ENCODE measurements at places on chromosomes 7 and 10.

- DNase-seq = no peak
Observed at GRCh38 chr10:80066809-80067208, 11.7 kb upstream of the TMEM254 start.

- no peak for DNase-seq
Observed at GRCh38 chr7:3000566-3000965, 43.1 kb downstream of the CARD11 start.

DNA sequence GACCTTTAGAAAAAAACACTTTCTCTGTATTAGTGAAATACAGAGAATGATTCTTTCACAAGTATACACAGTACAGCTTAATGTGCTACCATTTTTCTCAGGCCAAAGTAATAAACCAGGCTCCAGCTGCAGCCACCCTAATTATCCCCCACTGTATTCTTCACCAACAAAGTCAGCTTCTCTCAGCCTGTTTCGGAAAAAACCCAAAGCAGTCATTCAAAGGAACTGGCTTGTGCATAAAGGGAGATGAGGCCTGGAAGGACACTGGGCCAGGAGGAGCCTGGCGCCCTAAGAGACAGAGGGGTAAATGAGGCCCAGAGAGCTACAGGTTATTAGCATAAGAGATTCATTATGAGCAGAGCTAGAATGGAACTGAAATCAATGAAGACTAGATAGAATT is 9.2 kb downstream of the USP54 start:
- no peak for DNase-seq

GRCh38 chr7:155878674-155879073 is 66.4 kb upstream of the SHH start:
- no peak for DNase-seq

DNA sequence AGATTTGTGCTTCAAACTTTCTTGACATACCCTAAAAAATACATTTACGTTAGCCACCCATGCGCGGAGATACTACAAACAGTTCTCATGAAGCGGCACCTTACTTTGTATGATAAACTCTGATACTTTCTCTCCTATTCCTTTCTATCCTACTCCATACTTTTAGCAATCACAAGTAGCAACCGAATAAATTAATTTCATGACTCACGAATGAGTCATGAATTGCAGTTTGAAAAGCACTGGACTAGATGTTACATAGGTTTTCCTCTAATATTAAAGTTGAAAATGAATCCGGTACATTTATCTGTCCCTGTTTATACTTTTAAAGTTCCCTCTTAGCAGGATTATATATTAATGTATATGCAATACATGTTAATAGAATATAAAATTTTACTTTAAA is 67.6 kb downstream of the CUBN start:
- no peak for DNase-seq

DNA sequence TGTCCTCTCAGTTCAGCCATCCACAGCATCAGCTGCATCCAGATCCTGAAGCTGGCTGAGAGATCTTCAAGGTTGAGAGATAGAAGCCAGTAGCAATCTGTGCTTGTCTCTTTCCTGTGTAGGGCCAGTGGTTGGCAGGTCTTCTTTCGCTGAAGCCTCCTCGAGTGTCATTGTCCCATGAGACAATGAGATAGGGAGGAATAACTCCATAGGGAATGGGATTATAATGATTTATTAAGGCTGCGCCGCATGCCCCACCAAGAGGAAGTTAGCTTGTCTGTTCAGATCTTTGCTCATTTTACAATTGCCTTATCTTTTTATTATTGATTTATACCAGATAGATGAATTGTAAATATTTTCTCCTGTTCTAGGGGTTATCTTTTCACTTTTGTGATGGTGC is 61.5 kb downstream of the MCMBP start:
- no peak for DNase-seq

DNA sequence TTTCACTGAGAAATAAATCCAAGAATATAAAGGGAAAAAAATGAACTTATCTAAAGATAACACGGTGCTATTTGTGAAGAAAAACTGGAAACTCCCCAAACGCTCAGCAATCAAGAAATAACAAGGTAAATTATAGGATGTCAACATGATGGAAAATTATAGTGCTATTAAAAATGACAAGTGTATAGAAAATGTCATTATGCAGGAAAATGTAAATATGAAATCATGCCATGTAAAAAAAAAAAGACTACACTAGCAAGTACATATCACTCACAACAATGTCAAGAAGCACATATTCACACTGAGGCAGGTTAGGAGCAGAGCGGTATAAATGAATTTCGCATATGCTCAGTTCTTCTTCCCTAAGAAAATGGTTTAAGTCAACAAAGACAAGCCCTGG is 27.7 kb downstream of the KLRG2 start:
- no peak for DNase-seq

DNA sequence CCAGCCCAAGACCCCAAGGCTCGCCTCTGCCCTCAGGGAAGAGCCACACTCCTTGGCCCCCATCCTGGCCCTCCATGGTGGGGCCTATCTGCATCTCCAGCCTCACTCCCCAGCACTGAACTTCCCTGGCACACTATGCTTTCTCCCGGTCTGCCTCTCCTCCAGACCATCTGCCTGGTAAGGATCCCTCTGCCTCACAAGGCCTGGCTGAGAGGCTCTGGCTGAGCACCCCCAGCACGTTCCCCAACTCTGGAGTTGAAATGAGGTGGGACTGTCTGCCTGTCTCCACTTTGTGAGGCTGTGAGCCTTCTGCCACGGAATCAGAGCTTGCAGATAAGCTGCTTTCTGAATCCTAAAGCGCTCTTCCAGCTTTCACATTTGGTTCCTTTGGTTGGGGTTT is 220.7 kb downstream of the TNS3 start:
- no peak for DNase-seq

DNA sequence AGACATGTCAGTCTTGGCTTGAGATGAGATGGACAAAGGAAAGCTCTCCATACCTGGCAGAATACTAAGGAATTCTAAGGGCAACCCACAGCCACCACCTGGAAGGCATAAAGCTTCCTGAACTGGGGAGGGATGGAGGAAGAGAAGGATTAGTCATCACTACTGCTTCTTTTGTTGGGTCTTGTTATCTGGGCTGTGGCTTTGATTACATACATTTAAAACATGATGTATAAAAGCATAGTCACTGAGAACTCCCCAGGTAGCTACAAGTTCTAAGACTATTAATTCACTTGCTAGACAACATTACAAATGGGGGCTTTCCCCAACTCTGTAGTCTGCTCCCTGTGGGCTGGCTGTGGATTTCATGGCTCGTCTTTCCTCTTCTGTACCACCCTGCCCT is 58.2 kb downstream of the RBM33 start:
- no peak for DNase-seq

DNA sequence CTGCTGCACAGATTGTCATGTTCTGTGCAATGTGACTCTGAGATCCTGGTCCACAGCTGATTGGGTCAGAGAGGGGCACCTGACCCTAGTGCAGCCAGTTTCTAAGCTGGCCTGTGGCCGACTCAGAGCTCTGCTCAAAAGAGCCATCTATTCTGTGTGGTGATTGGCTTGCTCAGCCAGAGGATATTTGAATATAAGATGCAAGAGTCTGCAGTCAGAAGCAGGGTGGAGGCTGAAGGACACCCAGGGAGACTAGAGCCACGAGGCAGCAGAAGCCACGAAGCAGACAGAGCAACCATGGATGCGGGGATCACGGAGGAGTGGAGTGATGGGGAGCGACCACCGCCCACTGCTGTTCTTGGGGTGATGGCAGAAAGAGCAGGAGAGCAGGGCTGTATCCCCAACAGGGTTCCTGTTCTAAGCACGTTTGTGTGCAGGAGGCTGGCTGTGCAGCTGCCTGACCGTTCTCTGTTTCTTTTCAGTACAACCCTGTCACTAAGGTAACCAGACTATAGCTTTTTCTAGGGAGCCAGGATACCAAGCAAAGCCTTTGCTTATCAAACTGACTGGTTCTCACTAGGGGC is 19.5 kb upstream of the RHEB start:
- DNase-seq = no peak

- DNase-seq = no peak
Observed at GRCh38 chr7:132518102-132518838, 58.0 kb downstream of the PLXNA4 start.

DNA sequence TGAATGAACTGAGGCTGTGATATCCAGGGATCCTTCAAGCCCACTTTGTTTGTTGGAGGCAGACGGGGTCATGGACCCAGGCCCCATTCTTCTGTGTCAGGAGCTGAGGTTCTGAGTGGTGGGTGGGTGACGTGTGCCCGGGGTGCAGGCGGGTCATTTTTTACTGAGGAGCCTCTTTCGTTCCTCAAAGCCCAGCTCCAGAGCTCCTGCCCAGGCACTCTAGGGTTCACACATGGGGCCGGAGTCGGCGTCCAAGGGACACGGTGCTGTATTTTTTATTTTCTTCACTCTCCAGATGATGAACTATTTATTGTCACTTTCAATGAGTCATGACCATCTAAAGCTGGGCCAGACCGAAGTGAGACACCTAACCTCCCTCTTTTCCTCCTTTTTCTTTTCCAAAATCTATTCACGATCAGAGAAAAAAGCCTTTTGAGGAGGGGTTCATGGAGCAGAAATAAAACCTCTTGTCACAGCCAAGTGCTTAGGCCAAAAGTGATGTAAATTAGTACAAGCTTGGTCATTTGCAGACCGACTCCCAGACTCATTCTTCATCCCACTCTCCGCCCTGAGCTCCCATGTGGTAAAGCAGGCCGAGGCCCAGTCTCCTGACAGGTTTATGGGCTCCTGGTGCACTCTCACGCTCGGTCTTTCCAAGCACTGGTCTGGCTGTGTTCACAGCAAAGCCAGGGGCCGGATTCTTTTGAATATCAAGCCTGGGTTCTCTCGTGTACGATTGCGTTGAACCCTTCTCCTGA is 41.4 kb upstream of the PITRM1 start:
- DNase-seq = no peak
